NCI-H1417 (cell line): ENCODE measurements at places on chromosomes 16 and 17.

DNA sequence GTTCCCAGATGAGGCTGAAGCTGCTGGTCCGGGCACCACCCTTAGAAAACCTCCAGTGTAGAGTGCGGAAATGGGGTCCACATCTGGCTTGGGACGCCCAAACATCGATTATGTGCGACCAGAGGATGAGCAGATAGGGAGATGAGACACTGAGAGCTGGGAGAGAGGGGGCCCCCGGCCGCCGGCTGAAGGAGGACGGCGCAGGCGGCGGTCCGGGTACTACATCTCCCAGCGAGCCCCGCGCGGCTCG lies 182 bp upstream of the SPECC1 start:
- no peak for DNase-seq

- DNase-seq, result peak; percentile 61
Measured at GRCh38 chr17:75181608-75182318, 996 bp downstream of the SUMO2 start.

DNA sequence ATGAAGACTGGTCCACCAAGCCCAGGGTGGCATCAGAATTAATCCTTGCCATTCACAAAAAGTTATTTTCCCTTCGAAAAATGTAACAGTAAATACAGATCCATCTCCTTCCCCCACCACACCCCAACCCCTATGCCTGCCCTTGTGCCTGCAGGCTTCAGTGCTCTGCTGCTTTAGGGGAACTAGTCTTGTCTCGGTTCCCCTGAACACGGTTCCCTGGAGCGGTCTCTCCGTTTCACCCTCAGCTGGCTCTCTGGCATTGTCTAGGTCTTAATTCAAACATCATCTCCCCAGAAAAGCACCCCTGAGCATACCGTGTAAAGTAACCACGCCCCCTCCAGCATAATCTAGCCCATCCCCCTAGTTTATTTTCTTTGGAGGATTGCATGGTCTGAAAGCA lies 25.8 kb downstream of the EMP2 start:
- no peak for DNase-seq

DNA sequence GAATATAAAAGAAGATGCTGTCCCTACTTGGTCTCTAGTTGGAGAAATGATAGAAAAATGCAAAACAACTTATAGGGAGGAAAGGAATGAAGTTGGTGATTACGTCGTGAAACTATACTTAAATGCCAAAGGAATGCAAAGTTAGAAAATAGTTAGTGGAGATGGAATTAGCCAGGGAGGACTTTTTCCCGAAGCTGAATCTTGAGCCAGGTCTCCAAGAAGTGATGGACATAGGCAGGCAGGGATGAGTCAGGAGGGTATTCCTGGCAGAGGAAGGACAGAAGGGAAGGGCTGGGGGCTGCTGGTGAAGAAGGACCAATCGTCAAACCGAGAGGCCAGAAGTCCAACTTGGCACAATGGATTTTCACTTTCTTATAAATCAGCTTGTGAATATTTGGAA lies 1.8 kb downstream of the SNTB2 start:
- DNase-seq, result no peak

- no peak for DNase-seq
Measured at GRCh38 chr17:45430738-45431530, 1.7 kb downstream of the ARHGAP27 start.

DNA sequence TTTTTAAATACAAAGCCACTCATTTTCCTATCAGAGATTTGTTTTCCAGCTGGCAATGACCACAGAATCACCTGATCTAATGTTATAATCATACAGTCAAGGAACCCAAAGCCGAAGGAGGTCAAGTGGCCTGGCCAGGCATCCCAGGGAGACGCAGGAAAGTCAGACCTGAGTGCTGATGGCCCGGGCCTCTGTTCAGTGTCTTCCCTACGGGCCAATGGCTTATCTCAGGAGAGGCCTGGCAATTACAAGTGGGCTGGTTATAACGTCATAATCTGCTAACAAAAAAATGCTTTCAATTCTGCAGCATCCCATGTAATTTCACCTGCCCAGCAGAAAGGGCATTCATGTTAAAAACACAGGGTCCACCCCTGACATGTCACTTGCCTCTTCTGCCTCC lies 43.5 kb downstream of the ARHGAP17 start:
- no peak for DNase-seq

GRCh38 chr17:17728550-17729251 lies 47.4 kb downstream of the RAI1 start:
- DNase-seq, result no peak

DNA sequence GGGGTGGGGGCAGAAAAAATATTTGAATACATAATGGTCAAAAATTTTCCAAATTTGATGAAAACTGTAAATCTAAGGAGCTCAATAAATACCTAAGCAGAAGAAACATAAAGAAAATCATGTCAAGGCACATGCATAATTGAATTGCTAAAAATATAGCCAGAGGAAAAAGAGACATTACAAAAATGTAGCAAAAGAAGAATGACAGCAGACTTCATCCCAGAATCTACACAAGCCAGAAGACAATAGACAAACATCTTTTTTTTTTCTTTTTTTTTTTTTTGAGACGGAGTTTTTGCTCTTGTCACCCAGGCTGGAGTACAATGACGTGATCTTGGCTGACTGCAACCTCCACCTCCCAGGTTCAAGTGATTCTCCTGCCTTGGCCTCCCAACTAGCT lies 62.0 kb upstream of the ATP2A3 start:
- DNase-seq, result no peak

- no peak for DNase-seq
Measured at GRCh38 chr17:63295839-63296590, 150.1 kb downstream of the CYB561 start.
